ENCODE measurements at places on chromosomes 7 and 10. TPM values are rescaled to one million over a fixed set of nuclear protein-coding genes. Genes with fewer than 3 reads are reported as not detected.

DNA sequence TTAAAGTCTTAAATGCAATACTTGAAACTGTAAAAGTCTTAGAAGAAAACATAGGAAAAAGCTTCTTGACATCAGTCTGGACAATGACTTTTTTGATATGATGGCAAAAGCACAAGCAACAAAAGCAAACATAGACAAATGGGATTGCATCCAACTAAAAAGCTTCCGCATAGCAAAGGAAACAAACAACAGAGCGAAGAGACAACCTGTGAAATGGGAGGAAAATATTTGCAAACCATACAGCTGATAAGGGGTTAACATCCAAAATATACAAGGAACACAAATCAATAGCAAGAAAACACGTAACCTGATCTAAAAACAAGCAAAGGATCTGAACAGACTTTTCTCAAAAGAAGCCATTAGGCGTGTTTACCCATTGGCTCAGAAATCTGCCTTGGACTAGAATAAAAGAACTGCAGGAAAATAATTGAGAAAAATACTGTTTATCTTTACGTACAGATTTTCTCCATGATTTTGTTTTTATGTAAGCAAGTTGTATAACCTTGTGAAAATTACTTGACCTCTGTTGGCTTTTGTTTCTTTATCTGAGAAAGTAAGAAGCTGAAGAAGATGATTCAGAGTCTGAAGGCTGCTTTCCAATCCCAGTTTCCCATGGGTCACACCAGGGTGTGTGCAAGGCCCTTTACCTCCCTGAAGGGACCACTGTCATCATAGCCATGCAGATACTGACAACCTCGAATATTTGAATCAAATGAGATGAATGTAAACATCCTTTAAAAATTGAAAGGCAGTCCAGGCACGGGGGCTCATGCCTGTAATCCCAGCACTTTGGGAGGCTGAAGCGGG, 99.1 kb upstream of the LANCL2 start:
- no peak for DNase-seq

- no peak for DNase-seq
Measured at GRCh38 chr7:152313217-152313616, 122.6 kb downstream of the KMT2C start.

Gene ZMIZ2
- 123 TPM for total RNA-seq

Gene TMEM270
- not detected for total RNA-seq

GRCh38 chr7:83655951-83656556, 7.1 kb upstream of the SEMA3E start:
- no peak for DNase-seq

DNA sequence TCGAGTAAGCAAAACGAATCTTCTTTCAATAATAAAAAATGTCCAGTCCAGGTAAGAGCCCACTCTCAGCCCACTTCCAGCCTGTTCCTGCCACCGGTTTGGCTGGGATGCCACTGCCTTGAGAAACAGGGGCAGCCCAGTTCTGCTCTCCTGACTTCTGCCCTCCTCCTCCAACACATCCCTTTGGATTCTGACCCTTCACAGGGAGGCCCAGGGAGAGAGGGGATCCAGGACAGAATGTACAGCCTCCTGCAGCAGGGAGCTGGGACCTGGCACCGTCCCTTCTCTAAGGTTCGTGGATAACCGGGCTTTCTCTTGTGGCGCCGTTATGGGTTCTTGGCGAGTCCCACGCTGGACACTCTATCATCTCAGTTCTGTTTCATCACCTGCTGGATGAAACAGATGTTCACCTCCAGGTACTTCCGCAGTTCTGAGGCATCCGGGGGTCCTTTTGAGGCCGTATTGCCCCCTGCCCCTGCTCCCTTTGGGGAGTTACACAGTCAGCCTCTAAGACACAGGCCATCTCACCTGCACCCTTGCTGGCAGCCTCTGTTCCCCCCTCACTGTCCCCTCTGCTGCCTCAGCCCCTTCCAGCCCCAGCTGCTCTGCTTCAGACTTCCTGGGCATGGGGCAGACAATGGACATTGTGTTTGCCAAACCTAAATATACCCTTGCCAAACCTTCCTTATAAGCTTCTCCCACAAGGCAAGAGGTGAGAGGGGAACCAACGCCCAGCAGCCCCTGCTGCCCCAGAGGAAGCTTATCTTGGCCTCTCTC, 203.8 kb upstream of the ZMIZ1 start:
- DNase-seq: no peak
